Neural crest cell (in vitro differentiated cells): ENCODE measurements at places on chromosomes 7 and 10. TPM values are rescaled to one million over a fixed set of nuclear protein-coding genes. Genes with fewer than 3 reads are reported as not detected.

Gene ARMC3
- 1.5 and 2.8 TPM in 2 replicates for total RNA-seq

Gene HOXA10
- 0.35 TPM in 1 of 2 replicates, not detected in the other for total RNA-seq

Gene AKR1D1
- not detected in 2 replicates for total RNA-seq

Gene H2BK1
- total RNA-seq, result not detected in 2 replicates

Gene RAB19
- total RNA-seq, result not detected in 2 replicates

Gene LRIT1
- total RNA-seq, result not detected in 2 replicates

Gene WEE2
- total RNA-seq, result not detected in 2 replicates

DNA sequence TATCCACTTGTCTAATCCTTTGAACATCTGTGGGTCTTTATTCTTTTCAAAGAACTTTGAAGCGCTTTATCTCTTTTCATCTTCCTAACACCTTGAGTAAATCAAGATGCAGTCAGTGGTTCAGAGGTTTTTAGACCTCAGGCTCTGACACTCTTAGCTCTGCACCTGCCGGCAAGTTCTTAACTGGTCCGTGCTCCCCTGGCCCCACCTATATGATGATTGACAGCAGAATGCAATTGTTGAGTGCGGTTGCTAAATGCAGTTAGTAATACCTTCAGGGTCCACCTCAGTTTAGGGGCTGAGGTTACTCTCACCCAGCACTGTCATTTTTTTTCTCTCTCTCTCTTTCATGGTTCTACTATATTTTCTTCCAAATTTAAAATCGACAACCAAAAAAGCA lies 854.2 kb upstream of the AUTS2 start:
- DNase-seq, result no peak

DNA sequence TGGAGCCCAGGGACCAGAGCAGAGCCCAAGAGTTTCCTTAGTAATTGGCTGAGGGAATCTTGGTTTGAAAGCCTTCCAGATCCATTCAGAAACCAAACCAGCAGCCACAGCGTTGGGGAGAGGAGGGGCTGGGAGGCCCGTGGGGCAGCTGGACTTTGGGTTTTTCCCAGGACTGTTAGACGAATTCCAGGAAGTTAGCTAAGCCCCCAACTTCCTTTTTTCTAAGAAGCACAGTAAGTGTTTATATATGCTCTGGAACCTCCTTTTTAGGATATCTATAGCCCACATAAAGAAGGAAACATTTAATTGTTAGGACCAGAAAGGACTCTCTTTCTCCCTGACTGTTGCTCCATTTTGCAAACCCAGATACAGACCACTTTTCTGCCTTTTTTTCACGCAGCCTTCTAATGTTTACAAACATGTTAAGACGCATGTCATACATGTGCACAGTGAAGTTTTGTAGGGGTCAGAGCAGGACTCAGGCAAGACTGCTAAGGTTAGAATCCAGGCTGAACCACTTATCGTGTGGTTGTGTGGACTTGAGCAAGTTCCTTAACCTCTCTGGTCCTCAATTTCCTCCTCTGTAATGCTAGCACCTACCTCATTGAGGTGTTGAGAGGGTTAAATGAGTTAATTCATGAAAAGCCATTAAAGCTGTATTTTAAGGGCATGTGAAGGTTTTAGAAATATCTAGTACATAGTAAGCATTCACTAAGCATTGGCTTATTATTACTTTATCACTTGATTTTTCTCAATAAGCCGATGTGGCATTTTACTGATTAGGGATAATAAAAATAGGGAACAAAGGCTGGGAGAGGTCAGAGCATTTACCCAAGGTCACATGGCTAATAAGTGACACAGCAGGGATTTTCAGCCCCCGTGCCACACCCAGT lies 42.4 kb downstream of the TBATA start:
- DNase-seq, result no peak

DNA sequence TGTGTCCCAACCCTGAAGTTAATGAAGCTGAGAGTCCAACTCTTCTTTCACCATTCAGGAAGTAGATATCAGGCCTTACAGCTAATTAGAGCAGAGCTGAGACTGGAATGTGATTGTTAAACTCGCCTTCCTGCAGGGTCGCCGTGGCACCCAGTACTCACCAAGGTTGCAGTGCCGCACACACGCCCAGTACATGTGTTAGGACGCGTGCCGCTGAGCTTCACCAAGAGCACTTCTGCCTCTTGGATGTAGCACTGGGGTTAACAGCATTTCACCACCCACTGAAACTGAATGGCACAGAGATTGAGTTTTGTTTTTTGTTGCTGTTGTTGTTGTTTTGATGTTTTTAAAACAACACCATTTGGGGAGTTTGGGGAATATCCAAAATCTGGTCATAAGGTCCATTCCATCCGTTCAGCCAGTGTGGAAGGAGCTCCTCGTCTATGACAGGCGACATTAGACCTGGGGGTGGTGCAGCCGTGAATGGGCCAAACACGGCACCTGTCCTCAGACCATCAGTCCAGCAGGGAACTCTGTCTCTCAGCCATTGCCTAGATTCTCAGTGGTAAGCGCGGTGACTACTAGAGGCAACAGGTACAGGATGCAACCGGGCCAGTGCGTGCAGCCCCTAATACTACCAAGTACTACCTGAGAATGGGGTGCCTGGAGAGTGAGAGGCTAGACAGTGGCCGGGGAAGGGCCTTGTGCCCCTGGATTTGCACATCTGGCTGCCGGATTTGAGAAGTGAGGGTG lies 21.9 kb downstream of the WIPI2 start:
- DNase-seq, result no peak

GRCh38 chr10:1116051-1116450 lies 59.9 kb downstream of the WDR37 start:
- DNase-seq, result no peak

DNA sequence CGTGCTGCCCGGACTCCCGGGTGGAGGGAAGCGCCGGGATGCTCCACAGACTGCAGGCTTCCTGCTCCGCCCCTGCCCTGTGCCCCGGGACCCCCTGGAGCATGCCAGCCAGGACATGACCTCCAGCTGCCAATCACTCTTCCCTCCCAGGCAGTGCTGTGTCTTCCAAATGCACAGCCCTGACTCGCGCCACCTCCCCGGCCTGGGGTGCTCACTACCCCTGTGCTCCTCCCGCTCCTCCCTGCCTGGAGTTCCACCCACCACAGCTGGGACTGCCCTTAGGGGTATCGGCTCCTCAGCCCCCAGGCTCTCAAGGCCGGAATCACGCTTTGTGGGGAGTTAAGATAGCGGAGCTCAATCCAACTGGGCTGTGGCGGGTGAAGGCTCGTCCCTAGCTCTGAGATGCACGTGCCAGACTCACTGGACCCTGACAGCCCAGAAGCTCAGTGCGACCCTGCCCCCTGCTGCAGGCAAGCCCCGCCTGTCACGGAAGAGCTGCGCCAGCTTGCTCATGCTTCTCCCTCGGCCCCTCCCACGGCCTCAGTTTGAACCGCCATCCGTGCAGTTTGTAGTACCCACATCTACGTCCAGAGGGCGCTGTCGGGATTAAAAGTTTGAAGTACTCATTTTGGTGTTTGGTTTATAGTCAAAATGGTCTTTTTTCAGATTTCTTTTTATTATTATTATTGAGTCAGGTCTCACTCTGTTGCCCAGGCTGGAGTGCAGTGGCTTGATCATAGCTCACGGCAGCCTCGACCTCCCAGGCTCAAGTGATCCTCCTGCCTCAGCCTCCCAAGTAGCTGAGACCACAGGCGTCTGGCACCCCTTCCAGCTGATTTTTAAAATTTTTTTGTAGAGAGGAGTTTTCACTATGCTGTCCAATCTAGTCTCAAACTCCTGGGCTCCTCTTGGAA lies 142.5 kb upstream of the TCERG1L start:
- peak; percentile 96 for DNase-seq

DNA sequence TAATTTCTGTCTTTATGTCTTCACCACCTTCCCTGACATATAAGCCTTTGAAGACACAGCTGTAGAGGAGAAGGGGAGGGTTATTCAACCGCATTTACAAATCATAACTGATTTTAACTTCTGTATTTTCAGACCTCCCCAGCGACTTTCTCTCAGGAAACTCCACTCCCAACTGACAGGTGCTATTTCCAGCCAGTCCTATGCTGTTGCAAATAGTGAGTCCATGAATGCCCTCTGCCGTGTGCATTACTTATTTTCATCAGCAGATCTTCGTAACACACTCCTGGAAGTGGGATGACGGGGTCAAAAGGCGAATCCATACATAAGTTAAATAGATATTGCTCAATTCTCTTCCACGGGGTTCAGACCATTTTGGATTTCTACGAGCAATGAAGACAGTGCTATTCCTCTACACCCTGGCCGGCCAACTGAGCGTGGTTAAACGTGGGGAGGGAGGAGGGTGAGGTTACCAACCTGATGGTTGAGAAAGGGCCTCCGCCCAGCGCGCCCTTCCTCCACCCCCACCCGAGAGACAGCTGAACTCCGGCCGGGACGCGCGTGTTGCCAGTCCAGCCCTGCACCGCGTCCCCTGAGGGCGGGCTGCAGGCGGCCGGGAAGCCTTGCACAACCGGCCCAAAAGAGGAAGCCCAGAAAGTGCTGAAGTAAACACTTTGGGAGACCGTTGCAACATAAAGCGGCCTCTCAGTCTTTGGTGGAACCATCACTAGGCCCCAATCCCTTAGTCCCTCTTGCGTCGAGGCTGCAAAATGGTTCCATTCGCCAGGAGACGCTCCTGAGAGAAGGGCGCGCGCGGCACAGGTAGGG lies at the start of gene APBB1IP:
APBB1IP (plus strand) TSS at position 705 of the 825 bp plus-strand sequence. CDS start 53,986 bp downstream, outside the sequence.
- DNase-seq, result no peak

GRCh38 chr7:37327288-37327687 lies 121.4 kb downstream of the ELMO1 start:
- no peak for DNase-seq

- DNase-seq, result no peak
Measured at GRCh38 chr7:19011212-19011611, 106.2 kb downstream of the TWIST1 start.

GRCh38 chr7:20959281-20959680 lies 172.6 kb upstream of the SP8 start:
- DNase-seq, result no peak

GRCh38 chr7:7698930-7699329 lies 19.5 kb downstream of the RPA3 start:
- no peak for DNase-seq

DNA sequence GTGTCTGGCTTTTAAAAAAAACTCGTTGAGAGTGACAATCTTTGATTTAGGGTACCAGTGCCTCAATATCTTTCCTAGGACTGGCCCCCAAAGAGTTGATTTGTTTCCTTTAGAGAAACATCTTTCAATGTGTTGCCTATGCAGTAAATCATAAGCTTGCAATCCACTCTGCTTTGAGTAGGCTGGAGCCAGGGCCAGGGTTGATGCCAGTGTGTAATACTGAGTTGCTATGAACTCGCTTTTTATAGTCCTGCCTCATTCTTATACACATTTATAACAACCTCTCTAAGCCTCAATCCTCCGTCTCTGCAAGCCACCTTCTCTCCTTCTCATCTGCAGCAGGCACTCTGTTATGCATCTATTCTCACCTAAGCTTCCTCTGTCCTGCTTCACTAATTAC lies 674.9 kb upstream of the POM121L12 start:
- DNase-seq, result no peak

DNA sequence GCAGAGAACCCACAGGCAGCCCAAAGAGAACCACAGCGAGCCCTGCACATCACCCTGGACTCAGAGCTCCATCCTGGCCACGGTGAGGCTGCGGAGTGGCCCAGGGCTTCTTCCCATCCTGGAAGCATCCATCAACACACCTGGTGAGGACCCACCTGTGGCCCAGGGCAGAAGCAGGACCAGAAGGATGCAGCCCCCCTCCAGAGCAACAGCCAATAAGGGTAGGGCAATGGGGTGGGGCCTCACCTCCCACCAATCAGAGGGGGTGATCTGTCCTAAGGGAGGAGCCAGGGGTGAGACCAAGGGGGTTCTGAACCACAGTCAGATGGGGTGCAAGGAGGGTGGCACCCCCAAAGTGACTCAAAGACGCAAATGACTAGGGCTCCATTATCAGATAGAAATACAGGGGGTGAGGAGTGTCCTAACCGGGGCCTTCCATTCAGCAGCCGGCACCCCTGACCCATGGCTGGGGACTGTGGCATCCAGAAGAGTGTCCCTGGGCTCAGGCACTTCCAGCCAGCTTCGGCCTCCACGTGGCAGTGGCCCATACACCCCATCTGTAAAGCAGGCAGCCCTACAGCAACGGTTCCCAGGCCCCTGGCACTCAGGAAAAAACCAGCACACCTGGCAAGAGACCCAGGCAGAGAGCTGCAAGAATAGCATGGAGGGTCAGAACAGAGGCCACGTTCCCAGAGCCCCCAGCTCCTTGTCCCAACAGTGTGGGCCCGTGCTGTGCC lies 36.9 kb downstream of the STK32C start:
- no peak for DNase-seq

DNA sequence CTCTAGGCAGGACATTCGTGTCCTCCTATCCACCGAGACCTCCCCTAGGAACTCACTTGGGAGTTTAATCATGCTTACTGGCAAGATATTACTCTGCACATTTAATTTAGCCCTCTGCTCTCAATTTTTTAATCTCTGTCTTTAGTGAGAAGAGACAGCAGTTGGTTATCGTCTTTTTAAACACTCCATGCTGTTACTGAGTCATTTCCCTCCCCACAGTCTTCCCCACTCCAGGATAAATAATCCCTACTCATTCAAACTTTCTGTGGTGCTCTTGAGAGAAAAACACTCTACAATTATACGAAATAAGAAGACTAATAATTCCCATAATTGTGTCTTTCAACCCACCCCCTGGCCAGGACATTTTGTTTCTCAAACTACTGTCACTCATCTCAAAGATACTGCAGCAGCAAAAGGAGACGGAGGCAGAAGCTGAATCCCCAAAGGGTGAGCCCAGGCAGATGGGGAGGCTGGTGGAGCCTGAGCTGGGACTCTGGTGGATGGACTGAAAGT lies 84.2 kb downstream of the ANK3 start:
- no peak for DNase-seq

DNA sequence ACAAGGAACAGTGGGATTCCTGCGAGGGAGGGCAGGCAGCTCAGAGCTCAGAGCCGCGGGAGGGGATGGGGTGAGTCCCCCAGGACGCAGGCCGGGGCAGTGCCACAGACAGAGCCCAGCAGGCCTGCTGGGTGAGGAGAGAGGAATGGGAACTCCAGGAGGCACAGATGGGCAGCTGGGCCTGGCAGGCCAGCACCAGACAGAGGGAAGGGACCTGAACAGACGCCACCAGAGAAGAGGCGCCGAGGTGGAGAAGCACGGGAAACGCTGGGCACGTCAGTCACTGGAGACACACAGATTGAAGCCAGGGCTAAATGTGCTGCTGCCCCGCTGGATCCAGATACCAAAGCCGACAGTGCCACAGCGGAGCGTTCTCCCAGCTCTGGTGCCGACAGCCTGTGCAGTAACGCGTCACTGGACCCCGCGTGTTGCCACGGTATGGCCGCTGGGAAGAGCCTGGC lies 225.8 kb downstream of the MAD1L1 start:
- no peak for DNase-seq

- no peak for DNase-seq
Measured at GRCh38 chr10:117761695-117762094, 219.1 kb downstream of the EMX2 start.
